ENCODE measurements at places on chromosomes 2 and 18.

- DNase-seq = no peak
Measured at GRCh38 chr2:150783015-150783414, 295.5 kb upstream of the RND3 start.

DNA sequence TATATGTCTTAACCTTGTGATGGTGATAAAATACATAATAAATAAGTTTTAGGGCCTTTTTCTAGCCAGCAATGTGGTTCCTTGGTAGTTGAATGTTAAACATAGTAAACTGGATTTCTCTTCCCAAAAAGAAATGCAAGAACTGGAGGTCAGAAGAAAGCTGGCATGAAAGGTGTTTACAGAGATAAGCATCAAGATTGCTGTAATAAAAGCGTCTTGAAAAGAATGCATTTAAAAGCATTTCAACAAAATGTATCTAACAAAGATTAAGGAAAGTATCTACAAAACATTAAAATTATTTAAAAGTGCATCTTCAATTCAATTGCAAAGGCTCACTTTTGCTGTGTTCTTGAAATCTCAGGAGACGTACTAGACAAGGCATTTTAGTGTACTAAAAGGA is 419.0 kb downstream of the ERBB4 start:
- no peak for DNase-seq

DNA sequence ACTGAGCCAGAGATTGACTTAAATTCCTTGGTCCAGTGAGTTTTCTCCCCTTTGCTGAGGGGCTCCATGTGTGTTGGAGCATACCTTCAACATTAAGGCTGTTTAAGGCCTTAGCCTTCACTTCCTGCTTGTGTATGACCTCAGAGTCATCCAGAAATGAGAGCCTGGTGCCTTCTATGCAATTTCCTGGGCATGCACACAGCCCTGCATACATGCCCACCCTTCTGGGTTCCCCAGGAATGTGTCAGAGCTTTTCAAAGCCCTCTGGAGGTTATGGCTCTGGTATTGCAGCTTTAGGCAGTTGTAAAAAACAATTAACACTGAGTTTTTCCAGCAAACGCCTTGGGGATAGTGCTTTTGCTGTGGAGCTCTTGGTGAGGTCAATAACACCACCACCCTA is 16.7 kb downstream of the IL1R1 start:
- no peak for DNase-seq

GRCh38 chr2:86221066-86221684 is 21.9 kb downstream of the MRPL35 start:
- DNase-seq = no peak

DNA sequence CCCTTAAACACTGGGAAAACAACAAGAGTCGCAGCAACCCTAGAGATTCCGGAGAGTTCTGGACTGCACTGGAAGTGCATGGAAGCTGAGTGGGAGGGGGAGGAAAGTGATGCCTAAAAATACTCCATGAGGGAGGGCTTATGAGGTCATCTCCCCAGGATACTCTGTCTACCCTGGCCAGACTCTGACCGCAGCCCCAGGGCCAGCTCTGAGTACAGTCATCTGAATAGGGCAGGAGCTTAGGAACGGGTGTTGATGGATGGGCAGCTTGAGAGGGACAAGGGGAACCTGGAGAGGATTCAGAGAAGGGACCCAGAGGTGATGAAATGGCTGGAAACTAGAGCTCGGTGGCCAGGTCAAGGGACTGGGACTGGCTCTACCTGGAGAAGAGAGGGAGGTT is 79.3 kb upstream of the IGFBP5 start:
- DNase-seq = peak; percentile 84

GRCh38 chr2:199458806-199459285 is 1.1 kb upstream of the SATB2 start:
- DNase-seq = no peak

GRCh38 chr2:113198790-113199612 is 25.2 kb downstream of the PSD4 start:
- DNase-seq = peak; percentile 91

DNA sequence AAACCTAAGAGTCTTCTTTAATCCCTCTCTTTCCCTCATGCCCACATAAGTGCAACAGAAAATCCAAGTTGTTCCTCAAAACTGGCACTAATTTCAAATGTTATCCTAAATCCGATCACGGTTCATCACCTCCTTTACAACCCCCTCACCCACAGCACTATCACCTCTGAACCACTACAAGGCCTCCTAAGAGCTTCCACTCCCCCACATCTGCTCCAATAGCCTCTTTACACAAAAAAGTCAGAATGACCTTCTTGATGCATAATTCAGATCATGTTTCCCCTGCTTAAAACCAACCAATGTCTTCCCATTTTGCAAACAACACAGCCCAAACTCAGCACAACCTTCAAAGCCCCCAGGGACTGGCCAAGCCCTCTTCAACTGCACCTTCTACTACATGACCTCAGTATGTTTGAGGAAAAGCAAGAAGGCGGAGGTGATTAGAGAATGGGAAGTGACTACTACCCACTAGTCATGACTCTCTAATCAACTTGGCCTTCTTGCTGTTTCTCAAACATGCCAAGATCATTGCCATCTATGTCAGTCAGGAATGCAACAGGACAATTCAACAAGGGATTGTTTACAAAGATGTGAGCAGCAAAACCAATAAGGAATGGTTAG is 34.6 kb upstream of the GCC2 start:
- no peak for DNase-seq

GRCh38 chr2:101367508-101367907 is 19.8 kb downstream of the CREG2 start:
- no peak for DNase-seq

- no peak for DNase-seq
Measured at GRCh38 chr2:240930631-240931318, 24.6 kb downstream of the CROCC2 start.

- no peak for DNase-seq
Measured at GRCh38 chr18:11828786-11829432, 22.3 kb upstream of the CHMP1B start.

GRCh38 chr2:230011617-230012016 is 57.1 kb downstream of the SLC16A14 start:
- DNase-seq = no peak

- no peak for DNase-seq
Measured at GRCh38 chr2:223501641-223502040, 100.5 kb downstream of the SCG2 start.

DNA sequence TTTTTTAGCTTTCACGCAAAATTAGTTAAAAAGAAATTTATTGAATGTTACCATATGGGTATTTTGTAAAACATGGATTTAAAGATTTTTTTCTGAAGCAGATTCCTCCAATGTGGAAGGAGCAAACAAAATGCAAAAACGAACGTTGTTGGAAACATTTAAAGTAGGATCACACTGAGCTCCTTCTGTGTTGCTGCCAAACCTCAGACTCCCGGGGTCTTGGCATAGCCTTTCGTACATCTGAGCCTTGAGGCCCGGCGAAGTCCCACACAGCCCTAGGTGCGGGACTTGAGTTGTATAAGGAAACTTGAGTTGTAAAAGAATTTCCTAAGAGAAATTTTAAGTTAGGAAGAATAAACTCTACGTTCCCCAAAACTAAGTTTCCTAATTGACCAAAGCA is 52.0 kb upstream of the CD226 start:
- DNase-seq = no peak

DNA sequence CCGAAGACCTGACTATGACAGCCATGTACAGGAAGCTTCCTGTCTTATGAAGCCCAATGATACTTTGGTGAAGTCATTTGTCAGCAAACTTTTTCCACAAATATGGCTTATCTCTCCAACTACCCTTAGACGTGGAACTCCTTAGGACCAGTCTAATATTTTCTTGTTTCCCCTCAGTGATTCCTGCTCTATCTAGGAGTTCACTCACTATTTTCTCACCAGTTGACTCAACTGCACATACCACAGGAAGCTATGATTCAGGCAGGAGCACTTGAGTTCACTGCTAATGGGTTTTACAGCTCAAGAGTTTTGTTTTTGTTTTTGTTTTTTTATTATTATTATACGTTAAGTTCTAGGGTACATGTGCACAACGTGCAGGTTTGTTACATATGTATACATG is 109.3 kb downstream of the ANTXR1 start:
- DNase-seq = no peak

DNA sequence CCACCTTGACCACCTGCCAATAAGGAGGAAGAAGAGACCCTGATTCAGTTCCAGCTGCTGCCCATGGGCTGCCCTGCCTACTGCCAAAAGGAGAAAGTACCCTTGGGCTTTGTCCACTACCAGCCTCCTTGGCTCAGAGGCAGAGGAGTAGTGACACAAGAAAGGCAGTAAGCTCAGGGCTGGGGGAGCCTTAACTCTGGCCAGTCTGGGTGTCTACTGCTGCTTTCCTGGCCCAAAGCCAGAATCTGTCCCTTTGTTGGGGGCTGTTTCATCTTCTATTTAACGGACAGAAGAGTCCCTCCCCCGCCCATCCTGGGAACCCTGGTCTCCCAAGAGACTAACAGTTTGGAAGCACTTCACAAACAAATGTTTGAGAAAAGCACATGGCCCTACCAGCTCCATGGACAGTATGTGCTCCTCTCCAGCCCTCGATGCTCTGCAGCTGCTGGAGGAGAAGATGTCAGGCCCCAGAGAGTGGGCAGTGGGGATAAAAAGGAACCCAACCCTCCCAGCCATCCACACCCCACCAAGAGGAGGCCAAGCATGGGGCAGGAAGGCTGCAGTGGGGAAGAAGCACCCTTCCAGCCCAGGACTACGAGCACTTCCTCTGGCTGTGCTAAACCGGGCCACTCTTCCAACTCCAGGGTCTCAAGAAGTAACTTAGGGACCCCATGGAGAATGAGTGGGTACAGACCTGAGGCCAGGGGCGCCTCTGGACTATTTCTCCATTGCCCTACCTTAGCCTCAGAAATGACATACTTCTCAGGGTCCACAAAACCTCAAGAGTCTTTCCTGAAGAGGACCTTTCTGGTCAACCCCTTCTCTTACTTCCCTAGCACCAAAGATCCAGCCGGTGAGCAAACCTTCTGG is 1.2 kb downstream of the ATG9A start:
- DNase-seq = peak; percentile 24

DNA sequence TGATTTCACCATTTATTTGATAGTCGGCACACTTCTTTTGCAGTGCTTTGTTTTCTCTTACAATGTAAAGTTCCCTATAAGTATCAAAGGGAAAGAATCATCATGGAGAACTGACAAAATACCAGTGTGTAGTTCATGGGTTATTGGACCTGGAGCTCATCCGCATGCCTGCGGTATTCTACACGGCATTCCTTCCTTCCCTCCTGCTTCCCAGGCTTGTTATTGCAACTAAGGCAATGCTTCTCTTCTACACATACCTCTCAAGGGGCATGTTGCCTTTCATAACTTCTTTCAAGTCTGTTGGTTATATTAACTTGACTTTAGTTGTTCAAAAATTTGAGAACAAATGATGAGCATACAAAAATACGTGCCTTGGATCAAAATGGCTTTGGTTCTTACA is 24.3 kb upstream of the FAP start:
- DNase-seq = no peak

- DNase-seq = no peak
Measured at GRCh38 chr18:49569724-49570123, 7.9 kb downstream of the LIPG start.

GRCh38 chr2:120812866-120813265 is 77.2 kb downstream of the GLI2 start:
- no peak for DNase-seq

DNA sequence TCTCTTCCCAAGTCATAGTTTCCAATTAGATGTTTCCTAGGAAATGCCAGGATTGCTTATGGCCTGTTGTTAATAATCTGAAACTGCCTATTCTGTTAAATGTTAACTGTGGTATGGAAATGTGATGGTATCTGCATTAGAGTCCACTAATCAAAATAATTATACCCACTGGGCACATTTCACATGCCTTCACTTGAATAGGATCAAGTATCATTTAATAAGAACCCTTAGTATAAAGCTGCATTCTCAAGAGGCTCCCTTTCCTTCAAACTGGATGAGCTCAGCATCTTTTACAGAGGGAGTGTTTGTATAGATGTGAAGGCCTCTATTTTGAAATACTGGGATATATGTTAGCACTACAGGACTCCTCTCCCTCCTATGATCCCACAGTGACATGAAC is 477.2 kb upstream of the VRK2 start:
- no peak for DNase-seq

DNA sequence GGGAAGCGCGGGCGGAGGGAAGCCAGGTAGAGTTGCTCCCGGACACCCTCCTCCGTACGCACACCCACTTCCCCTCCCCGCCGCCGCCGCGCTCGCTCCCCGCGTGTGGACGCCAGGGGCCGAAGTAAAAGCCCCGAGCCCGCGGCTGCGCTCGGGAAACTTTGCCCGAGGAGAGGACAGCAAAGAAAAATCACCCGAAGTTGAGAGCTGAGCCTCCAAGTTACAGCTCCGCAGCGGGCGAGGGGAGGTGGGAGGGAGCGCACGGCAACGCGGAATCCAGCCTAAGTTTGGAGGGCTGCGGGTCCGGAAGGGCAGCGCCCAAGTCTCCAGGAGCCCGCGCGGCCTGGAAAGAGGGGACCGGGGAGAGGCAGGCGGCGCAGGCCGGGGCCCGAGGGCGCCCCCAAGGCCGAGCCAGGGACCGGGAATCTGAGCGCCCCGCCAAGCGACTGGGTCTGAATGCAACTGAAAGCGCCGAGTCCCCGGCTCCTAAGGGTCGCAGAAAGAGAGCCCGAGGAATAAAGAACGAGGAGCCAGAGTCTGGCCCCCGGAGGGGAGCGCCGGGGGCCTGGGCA is 706 bp upstream of the BCL11A start:
- DNase-seq = peak; percentile 69

DNA sequence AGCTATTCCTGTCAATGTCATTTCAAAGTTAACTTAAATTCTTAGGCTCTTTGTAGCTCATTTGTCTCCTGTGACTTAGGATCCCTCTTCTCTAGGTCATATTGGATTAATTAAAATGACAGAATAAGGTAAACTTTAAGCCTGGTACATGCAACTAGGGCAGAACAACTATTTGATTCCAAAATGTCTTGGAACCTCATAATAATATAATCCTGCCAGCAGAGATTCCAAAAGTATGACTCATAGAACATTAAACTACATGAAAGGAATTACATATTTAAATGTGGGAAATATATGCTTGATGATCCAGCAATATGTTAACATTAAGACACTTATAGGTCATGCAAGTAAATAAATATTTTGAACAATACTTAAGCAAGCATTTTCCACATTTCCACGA is 63.3 kb downstream of the COL3A1 start:
- no peak for DNase-seq

- no peak for DNase-seq
Measured at GRCh38 chr2:3433776-3434400, 54.4 kb downstream of the TRAPPC12 start.

- DNase-seq = no peak
Measured at GRCh38 chr2:206805887-206806607, 40.6 kb downstream of the FASTKD2 start.

DNA sequence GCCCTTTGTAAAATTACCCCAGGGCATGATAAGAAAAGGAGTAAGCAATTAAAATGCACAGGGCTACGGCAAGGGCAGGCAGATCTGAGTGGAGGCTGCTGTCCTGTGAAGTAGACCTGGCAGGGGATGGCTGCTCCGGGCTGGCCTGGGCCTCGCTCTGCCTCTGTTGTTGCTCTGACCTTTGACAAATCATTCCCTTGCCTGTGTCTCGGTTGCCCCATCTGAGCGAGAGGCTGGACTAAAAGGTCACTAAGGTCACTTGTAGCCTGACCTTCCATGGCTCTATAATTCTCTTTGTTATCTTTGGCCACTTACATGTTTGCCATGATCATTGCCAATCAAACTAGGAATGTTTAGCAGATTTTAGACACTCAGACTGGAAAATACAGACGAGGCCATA is 118.1 kb downstream of the KLHL29 start:
- DNase-seq = no peak

GRCh38 chr2:231134910-231135655 is 10.2 kb upstream of the HTR2B start:
- no peak for DNase-seq

All from left ventricle myocardium superior (tissue), 1 donor.